ENCODE measurements at places on chromosomes 7 and 10. TPM values are rescaled to one million over a fixed set of nuclear protein-coding genes. Genes with fewer than 3 reads are reported as not detected.

The DLX5 gene
- total RNA-seq = not detected

GRCh38 chr7:66634816-66635215, 6.1 kb downstream of the KCTD7 start:
- DNase-seq = no peak

- no peak for DNase-seq
These were observed 68.9 kb downstream of the DYNC1I1 start for GRCh38 chr7:95840953-95841950.

The CFTR gene
- 1.1 TPM for total RNA-seq

GRCh38 chr7:94612661-94613060, 43.3 kb downstream of the SGCE start:
- DNase-seq = no peak

DNA sequence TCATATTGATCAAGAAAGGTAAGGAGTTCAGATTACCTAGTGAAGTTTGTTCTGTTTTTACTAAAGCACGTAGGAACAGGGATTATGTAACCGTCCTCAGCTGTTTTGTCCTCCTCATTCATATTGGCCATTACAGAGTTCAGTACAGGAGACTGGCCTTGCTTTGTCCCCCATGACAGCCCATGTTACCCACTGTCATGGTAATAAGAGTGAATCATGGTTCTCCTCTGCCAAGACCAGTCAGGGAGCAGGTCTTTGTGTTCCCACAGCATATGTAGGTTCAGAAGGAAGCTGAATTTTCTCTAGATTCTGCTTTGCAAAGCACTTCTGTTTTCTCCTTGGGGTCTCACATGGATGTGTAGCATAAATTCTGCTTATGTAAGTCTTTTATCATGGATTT, 106.2 kb upstream of the GPR141 start:
- no peak for DNase-seq

The DGKI gene
- 0.35 TPM for total RNA-seq

The SNCG gene
- total RNA-seq = 2.0 TPM

DNA sequence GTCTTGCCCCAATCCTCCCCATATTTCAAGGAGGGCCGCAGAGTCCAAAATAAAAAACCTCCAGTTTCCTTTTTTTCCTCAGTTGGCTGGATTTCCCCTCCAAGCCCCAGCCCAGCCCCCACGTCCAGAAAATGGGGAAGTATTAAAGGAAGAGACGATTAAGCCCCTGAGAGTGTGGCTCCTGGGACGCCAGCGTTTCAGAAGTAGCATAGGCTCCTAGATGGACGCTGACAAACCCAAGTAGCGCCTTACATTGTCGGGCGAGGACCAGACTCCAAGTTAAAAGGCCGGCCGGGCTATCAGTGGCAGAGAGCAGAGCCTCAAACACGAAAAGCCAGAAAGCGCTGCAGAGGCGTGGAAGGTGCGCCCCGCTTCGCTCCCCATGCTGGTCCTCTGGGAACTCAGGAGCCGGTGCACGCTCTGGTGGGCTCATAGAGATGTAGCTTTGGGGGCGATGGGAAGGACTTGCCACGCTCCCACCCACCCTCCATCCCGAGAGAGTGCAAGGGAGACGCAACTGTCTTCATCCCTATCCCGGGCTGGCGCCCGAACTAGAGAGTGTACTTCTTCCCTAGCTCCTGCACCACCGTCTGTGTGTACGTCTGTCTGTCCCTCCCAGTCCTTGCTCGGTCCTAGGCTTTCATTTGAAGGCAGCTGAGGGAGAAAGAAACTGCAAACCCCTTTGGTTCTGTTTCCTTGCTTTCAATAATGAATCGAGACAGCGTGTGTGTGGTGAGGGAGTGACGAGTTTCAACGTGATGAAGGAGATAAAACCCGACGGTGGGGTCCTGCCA, 6.3 kb upstream of the EMX2 start:
- DNase-seq = no peak

GRCh38 chr10:9416331-9416730, 1361.8 kb downstream of the GATA3 start:
- DNase-seq = no peak

The ELMO1 gene
- 21.2 TPM for total RNA-seq

The PPP1R9A gene
- 1.2 TPM for total RNA-seq

DNA sequence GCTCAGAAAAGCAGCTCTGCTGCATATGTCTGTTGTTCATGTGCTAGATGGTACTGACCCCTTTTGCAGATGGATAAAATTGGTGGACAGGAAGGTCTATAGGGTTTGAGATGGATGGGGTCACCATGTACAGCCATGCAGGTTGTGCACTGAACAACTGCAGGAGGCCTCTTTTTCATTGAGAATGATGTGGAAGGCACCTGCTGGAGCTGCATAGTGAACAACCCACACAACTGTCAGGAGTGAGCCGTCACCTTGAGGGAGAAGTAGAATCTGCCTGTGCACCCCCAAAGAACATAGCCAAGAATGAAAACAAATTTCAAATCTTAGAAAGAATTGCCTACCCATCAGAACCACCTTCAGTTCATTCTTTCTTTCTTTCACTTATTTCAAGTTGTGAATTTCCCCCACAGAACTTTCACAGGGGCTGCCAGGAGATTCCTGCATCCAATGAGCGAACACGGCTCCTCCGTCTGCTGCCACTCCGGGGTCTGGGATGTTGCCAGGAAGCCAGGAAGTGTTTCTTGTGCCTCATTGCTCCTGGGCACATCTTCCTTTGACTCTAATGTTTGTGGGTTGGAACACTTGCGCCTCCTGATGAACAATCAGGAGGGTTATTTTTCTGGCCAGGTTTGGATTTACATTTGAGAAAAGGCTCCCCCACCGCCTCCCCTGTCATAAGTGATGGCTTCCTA, 53.7 kb upstream of the DOCK1 start:
- no peak for DNase-seq

The SORCS1 gene
- total RNA-seq = 0.10 TPM

GRCh38 chr10:5711642-5712041, 27.0 kb downstream of the TASOR2 start:
- no peak for DNase-seq

The CFAP46 gene
- 0.08 TPM for total RNA-seq

- no peak for DNase-seq
These were observed 18.9 kb upstream of the TMEM273 start for GRCh38 chr10:49207113-49207512.

The CTNNA3 gene
- total RNA-seq = 1.5 TPM

The LRRN3 gene
- 0.48 TPM for total RNA-seq

The HMX3 gene
- 0.20 TPM for total RNA-seq

DNA sequence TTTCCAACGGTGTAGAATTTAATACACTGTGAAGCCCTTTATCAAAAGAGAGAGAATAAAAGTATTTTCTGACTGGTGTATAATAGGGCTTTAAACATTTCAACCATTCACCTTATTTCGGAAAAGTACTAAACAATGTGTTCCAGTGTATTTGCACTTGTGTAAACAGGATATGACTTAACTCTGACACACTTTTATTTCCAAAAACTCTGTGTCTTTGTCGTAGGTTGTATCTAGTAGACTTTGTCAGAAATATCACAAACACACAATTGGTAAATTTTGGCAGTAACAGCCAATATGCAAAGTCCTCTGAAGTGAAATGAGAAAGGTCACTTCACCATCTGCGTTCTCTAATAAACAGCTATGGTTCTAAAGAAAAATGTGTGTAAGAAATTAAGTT, 10.3 kb upstream of the TSPAN13 start:
- no peak for DNase-seq

The SUN3 gene
- not detected for total RNA-seq

The PIP gene
- not detected for total RNA-seq

DNA sequence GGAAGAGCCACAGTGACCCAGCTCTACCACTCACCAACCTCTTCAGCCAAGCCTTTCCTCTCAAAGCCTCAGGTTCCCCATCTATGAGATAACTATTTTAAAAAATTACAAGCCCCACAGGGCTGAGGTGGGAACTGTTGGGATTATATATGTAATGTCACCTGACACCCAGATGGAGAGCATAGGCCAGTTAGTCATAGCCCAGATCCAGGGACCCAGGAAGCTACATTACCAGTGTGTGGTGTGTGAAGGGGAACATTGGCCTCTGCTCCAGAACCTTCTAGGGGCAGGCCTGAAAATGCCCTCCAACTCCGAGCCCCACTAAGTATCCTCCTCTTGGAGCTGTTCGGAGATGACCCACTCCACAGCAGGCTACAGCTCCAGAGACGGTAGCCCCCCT, 162.4 kb downstream of the NRF1 start:
- no peak for DNase-seq

The ARMC3 gene
- total RNA-seq = not detected

The SPDYE1 gene
- total RNA-seq = not detected

The ANLN gene
- 0.55 TPM for total RNA-seq

- DNase-seq = peak; percentile 52
These were observed 89.9 kb downstream of the CDH23 start for GRCh38 chr10:71486484-71487114.

DNA sequence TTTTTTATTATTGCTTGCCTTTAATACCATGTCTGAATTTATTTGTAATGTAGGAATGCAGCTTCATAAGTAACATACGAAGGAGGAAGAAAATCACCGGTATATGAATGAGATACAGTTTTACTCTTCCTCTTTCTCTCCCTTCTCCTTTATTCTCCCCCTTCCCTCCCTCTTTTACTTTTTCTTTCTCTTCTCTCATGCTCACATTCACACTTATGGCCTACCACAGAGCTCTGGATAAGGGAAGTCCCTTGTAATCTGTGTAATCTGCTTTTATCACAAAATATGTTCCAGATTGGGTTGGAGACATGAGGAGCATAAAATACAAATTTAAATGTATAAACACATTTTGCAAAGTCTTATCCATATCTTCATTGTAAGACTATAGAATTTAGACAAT, 59.4 kb downstream of the MDFIC start:
- DNase-seq = no peak

DNA sequence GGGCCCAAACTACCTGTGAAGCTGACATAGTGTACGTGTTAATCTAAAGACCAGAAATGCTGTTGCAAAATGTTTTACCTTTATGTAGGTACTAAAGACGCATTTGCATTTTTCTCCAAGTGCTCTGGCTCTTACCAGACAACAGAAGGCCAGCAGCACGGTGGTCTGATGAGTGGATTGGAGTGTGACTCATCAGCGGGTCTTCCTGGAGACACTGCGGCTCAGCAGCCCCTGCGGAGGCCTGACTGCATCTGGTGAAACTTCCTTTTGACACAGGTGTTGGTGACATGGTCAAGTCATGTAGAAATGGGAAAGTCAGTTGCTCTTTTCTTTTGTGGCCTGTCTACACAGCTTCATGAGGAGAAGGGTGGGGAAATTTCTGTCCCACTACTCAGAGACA, 723.6 kb downstream of the INHBA start:
- DNase-seq = no peak

The PODXL gene
- 2.7 TPM for total RNA-seq

The TRPV5 gene
- not detected for total RNA-seq
